Activated naive CD4-positive, alpha-beta T cell treated with anti-CD3 and anti-CD28 coated beads, Interleukin-2, amount 50 U/mL, for 72 hours (primary cell): ENCODE measurements at places on chromosomes 6 and 20. TPM values are rescaled to one million over a fixed set of nuclear protein-coding genes. Genes with fewer than 3 reads are reported as not detected.

Gene PBOV1
- total RNA-seq: not detected

Gene KAT14
- 11.3 TPM for total RNA-seq

GRCh38 chr20:40673442-40673841 is 15.6 kb downstream of the MAFB start:
- DNase-seq: no peak

- DNase-seq: no peak
These were observed 97.9 kb upstream of the NEDD9 start for GRCh38 chr6:11330413-11330760.

DNA sequence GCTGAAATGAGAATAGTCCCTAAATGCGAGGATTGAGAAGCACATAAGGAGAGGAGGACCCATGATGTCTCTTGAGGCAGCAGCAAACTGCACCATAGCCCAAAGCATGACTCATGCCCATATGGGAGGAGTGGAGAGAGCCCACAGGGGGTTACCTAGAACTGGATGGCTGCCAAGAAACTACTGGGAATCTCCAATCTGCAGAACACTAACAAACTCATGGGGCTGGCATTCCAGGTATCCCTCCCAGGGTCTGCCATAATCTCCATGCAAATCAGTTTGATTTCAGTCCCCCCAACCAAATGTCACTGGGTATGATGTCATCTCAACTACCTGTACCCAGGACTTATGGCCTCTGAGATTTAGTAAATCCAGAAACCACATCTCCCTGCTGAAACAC is 410.5 kb downstream of the PTPRT start:
- DNase-seq: no peak

DNA sequence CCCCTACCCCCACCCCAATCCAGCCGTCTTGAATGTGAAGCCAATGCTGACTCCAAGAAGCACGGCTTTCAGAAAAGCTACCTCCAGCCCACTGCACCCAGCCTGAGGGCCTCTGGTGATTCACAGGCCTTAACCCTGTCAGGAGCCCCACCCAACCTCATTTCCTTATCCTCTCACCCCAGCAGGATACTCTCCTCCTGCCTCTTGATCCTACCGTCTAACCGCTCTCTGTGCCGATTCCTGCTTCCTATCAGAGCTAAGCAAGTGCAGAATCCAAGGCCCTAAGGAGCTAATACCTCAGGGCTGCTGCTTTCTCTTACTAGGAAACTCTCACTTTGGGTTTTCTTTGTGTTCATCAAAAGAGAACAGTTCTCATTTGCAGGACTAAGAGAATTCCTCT is 47.2 kb downstream of the TRERF1 start:
- no peak for DNase-seq

GRCh38 chr6:46284475-46284874 is 113.7 kb upstream of the ENPP5 start:
- DNase-seq: no peak

DNA sequence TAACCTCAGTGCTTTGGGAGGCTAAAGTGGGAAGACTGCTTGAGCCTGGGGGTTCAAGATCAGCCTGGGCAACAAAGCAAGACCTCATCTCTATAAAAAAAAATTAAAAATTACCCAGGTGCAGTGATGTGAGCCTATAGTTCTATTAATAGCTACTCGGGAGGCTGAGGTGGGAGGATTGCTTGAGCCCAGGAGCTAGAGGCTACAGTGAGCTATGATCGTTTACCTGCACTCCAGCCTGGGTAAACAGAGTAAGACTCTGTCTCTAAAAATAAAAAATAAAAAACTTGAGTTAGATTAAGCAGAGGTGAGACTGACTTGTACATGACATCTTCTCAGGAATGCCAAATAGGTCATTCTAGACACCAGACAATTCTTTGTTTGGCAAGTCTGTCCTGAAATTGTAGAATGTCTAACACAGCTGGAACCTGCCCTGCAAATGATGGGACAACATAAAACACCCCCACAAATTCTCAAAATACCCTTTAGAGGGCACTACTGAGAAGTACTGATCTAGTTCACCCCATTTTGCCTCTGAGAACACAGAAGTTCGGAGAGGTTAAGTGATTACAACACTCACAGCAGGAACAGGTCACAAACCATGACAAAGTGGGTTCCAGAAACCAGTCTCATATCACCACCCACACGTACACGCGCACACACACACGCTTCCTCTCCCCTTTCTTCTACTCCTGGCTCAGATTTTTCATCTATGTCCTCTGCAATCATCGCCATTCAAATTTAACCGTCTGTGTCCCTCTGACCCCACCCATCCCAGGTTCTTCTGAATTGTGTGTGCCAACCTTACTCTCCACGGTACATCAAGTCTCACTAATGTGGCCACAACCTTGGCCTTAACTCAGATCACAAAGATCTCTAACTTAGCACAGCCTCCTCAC is 38.3 kb downstream of the ARHGAP18 start:
- peak; percentile 63 for DNase-seq

- DNase-seq: no peak
These were observed 247.7 kb upstream of the RNF24 start for GRCh38 chr20:4263036-4263435.
